Lung microvascular endothelial cell (primary cell): ENCODE measurements at places on chromosomes 2 and 18. TPM values are rescaled to one million over a fixed set of nuclear protein-coding genes. Genes with fewer than 3 reads are reported as not detected.

The VWC2L gene
- not detected in 2 replicates for total RNA-seq

The TMSB10 gene
- total RNA-seq, result 7,454 and 9,895 TPM in 2 replicates

The PPP4R1 gene
- 84.8 and 134 TPM in 2 replicates for total RNA-seq

The HS1BP3 gene
- total RNA-seq, result 17.9 and 21.8 TPM in 2 replicates

The VIT gene
- total RNA-seq, result 0.22 TPM in 1 of 2 replicates, not detected in the other

The SMCHD1 gene
- total RNA-seq, result 32.7 and 46.4 TPM in 2 replicates

The IL1R2 gene
- total RNA-seq, result 0.20 and 0.22 TPM in 2 replicates

The FBXO41 gene
- total RNA-seq, result under 0.01 and 0.22 TPM in 2 replicates

The ACKR3 gene
- 5.0 and 17.9 TPM in 2 replicates for total RNA-seq

The ZC3H6 gene
- total RNA-seq, result 1.2 and 1.5 TPM in 2 replicates

The TOGARAM2 gene
- total RNA-seq, result under 0.01 TPM in 2 replicates

The GMCL1 gene
- 5.0 and 7.9 TPM in 2 replicates for total RNA-seq

The PLCL1 gene
- 0.20 and 1.7 TPM in 2 replicates for total RNA-seq

The ANKRD30B gene
- under 0.01 TPM in 1 of 2 replicates, not detected in the other for total RNA-seq

The STAT4 gene
- 0.22 and 0.40 TPM in 2 replicates for total RNA-seq

The TMEM169 gene
- under 0.01 and 0.40 TPM in 2 replicates for total RNA-seq

The MOGAT1 gene
- total RNA-seq, result not detected in 2 replicates

The DQX1 gene
- total RNA-seq, result not detected in 2 replicates

The CFAP53 gene
- total RNA-seq, result 0.20 and 0.22 TPM in 2 replicates

The TTL gene
- total RNA-seq, result 5.8 and 9.2 TPM in 2 replicates

The IL18RAP gene
- not detected in 2 replicates for total RNA-seq

The KIAA2012 gene
- not detected in 2 replicates for total RNA-seq

The CRYGC gene
- total RNA-seq, result not detected in 2 replicates

The TIA1 gene
- 71.3 and 87.5 TPM in 2 replicates for total RNA-seq

The SCN1A gene
- total RNA-seq, result not detected in 2 replicates

The FAM237A gene
- total RNA-seq, result not detected in 2 replicates
